Pulmonary artery endothelial cell (primary cell): ENCODE measurements at places on chromosomes 11 and 22. TPM values are rescaled to one million over a fixed set of nuclear protein-coding genes. Genes with fewer than 3 reads are reported as not detected.
A peak's percentile ranks its signal among the peaks of the same experiment; 100 is the strongest.

Gene CKAP5
- 78.5 and 114 TPM in 2 replicates for total RNA-seq

Gene OR51L1
- not detected in 2 replicates for total RNA-seq

Gene CREB3L1
- total RNA-seq = 0.42 and 1.9 TPM in 2 replicates

Gene DDX25
- not detected in 2 replicates for total RNA-seq

Gene ARHGEF17
- 13.0 and 24.2 TPM in 2 replicates for total RNA-seq

Gene SMTNL1
- total RNA-seq = not detected in 2 replicates

Gene PARVA
- 23.5 and 31.8 TPM in 2 replicates for total RNA-seq

Gene CRELD2
- 64.2 and 78.4 TPM in 2 replicates for total RNA-seq

Gene IL18
- total RNA-seq = 0.99 and 1.7 TPM in 2 replicates

Gene NLRP14
- 0.21 and 0.40 TPM in 2 replicates for total RNA-seq

DNA sequence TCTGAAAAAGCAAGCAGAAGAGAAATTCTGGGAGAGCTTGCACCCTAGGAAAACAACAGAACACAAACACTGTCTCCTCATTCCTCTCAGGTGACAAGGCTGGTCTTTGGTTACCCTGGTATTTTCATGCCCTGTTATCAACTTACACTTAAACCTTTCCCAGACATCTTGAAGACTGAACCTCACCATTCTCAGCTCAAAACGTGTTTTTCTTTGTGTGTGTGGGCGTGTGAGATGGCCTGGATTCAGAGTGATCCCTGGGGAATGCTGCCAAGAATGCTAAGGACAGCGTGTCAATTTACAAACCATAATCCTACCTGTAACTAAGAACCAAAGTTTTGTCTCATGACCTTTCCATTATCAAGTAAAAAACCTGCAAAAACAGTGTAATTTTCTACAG, 33.3 kb downstream of the ELF5 start:
- no peak for DNase-seq

- no peak for DNase-seq
These were observed 6.1 kb upstream of the DDB2 start for GRCh38 chr11:47208628-47209027.

- no peak for DNase-seq
These were observed 54.4 kb upstream of the OR4B1 start for GRCh38 chr11:48161951-48162884.

- DNase-seq = no peak
These were observed 35.5 kb upstream of the MOB2 start for GRCh38 chr11:1522081-1522424.

GRCh38 chr11:17653611-17654010, 65.8 kb upstream of the MYOD1 start:
- DNase-seq = no peak

DNA sequence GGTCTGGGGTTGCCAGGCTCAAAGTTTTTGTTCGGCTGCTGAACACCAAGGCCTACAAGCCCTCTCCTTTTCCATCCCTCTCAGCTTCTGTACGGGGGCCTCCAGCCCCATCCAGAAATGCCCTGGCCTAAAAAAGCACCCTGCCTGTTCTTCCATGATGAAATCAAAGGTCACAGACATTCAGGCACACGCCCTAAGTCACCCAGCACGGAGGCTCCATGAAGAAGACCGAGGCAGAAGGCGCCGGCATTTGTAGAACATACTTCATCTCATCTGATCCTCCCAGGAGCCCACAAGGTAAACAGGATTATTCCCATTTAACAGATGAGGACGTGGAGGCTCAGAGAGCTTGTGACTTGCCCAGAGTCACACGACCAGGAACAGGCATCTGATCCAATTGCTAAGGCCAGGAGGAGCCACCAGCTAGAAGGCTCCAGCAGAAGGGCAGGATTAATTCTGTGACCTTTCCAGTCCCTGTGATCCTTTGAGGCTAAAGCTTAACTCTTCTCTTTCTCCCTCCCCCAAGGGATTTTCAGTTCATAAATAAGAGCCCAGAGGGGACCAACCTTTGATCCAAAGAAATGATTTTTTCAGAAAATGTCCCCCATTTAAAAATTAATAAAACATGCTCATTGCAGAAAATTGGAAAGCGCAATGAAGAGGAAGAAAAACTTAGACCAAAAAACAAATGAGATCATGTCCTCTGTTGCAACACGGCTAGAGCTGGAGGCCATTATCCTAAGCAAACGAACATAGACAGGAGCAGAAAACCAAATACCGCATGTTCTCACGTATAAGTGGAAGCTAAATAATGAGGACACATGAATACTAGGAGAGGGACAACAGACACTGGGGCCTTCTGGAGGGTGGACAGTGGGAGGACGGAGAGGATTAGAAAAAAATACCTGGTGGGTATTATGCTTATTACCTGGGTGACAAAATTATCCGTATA, 38.7 kb downstream of the CYTH4 start:
- DNase-seq = no peak

- no peak for DNase-seq
These were observed 90.1 kb upstream of the B3GAT1 start for GRCh38 chr11:134502153-134502550.

DNA sequence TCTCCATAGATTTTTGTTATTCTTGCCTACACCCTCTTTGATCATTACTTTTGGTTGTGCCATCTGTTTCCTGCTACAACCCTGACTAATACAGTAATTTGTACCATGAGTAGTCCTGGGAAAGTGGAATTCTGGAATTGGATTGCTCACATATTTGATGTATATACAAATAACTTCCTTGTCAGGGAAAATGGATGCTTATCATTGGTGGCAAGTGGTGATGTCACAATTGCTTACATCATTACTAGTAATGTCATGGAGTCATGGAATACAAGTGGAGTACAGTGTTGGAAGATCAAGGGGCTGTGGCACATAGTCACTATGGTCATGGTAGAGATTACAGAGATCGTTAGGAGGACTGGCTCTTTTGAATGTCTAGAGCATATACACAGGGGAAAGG, 24.4 kb downstream of the AASDHPPT start:
- no peak for DNase-seq

GRCh38 chr22:19834599-19834998, 20.1 kb downstream of the GNB1L start:
- no peak for DNase-seq

DNA sequence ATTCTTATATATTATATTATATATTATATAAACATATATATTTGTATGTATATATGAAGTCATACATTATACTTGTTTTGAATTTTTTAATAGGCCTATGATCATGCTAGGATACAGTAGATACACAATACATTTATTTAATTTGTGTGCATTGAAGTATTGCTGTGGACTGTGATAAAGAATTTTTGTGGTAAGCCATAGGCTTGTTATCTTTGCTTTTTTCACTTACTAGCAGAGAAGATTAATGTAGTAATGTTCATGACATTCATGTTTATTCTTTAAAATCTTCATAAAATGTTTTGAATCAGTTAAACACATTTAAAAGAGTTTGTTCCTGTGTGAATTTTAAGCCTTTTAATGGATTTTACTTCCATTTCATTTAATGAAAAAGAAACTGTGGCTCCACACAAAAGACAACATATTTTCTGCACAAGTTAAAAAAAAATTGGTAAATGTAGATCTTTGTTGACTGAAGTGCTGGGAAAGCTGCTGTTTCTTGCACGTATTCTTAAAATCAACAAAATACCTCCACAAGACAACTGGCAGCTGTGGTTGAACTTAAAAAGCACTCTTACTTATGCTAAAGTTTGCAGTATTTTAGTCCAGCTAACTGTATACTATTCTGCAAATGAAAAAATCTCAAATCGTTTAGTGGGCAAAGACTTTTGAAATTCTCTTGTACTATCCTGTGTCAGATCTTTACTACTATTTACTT, 156.2 kb downstream of the TMEM135 start:
- DNase-seq = no peak

DNA sequence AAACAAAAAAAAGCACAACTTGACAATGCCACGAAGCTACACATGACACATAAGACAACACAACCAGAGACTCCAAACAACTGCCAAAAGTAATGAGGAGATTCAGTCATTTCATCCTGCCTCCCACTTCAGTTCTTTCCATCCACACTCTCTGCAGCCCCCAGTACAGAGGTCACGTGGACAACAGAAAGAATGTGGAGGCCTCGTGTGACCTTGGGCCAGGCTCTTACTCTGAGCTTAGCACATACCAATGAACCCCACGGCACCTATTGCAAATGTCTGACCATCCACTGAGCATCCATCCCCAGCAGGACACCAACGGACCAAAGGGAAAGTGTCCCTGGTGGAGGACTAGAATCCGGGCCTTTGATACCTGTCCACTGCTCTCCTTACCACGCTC, 12.5 kb downstream of the CBX7 start:
- DNase-seq = no peak

DNA sequence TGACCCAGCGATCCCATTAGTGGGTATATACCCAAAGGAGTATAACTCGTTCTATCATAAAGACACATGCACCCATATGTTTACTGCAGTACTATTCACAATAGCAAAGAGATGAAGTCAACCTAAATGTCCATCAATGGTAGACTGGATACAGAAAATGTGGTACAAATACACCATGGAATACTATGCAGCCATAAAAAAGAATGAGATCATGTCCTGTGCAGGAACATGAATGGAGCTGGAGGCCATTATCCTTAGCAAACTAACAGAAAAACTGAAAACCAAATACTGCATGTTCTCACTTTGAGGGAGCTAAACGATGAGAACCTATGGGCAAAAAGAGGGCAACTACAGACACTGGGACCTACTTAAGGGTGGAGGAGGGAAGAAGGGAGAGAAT, 146.8 kb downstream of the SBF2 start:
- no peak for DNase-seq

DNA sequence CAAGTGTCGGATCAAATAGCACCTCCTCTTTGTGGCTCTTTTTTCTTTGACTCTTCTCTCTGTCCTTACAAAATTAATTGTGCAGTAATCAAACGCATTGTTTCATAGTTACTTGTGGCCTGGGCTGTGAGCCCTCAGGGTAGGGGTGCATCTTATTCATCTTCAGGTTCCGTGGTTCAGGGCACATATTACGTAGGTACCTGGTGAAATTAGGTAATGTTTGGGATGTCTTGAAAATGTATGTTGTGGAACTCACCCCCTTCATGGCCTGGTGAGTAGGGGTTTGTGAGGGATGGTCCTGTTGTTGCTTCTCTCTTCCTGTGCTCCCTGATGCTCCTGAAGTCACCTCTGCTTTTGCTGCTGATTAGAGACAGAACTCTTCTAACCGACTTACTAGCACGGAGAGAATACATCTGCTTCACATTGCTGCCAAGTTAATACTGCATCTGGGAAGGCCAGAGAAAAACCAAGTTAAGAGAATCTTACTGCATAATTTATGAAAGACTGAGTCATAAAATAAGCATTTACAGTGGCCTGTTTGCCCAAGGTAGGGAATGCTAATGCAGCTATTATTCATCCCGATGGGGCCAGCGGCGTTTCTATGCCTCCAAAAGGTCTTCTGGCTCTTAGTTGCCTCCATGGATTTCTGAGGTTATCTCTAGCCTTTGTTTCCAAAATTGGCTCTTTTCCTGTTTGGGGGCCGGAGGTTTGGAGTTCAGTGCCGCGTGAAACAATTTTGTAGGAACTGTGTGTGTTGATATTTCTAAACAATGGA, 66.9 kb downstream of the TBC1D22A start:
- DNase-seq = peak; percentile 53

DNA sequence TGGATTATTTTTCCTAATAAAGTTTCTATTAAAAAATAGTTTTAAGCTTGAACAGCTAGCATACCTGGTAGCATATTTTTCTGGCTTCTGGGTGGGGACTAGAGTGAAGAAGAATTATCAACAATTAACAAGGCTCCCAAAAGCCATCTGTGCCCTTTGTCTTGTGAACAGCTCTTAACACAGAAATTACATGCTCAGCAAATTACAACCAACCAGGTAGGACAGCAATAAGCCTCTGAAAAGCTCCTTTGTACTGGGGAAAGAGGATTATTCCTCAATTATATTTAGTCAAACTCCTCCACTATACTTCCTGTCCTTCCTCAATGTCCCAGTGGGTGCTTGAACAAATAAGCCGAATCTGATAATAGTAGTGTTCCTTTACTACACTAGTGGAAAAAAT, 162.8 kb downstream of the RAB38 start:
- DNase-seq = no peak

DNA sequence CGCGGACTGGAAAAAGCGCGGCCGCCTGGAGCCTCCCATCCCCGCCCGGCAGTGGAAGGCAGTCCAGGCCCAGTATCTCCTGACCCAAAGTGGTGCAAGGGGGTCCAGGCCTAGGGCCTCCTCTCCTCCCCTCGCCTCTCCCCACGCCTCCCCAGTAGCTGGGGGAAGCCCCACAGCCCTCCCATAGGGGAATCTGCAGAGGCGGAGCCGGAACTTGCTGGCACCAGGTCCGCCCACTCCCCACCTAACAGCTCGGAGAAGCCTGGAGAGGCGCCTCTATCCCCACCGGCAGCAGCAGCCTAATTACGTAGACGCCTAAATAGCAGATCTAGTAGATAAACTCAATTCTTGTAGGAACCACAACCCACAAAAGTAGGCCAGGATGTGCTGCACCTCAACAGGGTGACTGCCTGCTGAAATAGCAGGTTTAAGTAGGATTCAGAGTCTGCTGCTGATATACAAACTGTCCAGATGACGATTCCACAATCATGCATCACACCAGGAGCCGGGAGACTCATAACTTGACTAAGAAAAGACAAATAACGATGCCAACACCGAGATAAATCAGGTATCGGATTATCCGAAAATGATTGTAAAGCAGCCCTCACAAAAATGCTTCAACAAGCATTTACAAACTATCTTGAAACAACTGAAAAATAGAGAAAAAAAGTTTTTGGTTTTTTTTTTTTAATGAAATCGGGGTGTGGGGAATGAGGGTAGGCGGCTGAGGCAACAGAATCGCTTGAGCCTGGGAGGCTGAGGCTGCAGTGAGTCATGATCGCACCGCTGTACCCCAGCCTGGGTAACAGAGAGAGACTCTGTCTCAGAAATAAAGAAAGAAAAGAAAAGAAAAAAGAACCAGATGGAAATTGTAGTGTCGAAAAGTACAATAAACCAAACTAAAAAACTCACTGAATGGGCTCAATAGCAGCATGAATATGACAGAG, 11.4 kb upstream of the BRD1 start:
- no peak for DNase-seq

DNA sequence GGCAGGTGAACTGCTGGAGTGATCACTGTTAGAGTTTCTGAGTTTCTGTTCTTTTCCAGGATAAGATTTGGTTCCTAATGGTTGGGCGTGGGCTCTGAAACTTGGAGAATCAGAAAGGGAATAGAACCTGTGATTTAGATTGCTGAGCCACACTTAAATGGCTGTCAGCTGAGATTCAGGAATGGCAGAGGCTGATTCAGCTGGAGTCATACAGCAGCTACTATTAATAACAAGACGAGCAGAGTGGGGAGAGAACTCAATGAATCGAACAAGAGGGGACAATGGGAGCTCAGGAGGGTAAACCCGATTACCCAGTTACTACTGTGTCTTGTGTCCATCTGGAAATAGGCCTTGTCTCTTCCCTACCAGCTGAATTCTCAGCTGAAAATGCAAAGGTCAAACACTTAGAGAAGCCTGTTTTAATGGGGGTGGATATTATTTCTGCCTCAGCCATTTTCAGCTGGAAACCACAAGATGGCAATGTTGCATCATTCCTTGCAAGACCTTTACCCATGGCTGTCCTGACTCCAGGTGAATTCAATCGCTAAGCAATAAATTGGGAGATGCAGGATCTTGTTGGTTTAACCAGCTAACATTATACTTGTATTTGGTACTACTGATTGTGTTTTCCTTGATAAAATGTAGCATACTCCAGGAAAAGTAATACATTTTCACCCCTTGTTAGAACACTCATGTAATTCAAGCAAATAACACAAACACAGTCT, 104.5 kb upstream of the RAG2 start:
- DNase-seq = peak; percentile 5

GRCh38 chr11:34476849-34477248, 36.7 kb downstream of the ELF5 start:
- DNase-seq = no peak

- DNase-seq = no peak
These were observed 16.5 kb upstream of the SMCO4 start for GRCh38 chr11:93559681-93560080.
